GM06990 (cell line): ENCODE measurements at places on chromosomes 1 and 21.

DNA sequence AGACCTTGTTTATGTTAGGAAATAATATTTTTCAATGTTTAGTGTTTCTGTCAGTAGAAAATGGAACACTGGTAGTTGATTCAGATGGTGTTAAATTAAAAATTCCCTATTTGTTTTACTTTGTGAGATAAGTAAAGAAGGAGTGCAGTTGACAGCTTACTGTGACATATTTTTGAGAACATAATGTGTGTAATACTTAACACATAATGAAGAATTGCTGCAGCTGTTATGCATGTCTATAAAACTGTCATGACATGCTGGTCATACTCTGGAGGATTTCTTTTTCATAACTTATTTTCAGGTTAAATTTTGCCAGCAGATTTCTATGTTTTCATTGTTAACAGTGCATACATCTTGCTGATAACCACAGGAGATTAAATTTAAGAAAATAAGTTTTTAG lies 296.1 kb downstream of the CTH start:
- DNase-seq: no peak

DNA sequence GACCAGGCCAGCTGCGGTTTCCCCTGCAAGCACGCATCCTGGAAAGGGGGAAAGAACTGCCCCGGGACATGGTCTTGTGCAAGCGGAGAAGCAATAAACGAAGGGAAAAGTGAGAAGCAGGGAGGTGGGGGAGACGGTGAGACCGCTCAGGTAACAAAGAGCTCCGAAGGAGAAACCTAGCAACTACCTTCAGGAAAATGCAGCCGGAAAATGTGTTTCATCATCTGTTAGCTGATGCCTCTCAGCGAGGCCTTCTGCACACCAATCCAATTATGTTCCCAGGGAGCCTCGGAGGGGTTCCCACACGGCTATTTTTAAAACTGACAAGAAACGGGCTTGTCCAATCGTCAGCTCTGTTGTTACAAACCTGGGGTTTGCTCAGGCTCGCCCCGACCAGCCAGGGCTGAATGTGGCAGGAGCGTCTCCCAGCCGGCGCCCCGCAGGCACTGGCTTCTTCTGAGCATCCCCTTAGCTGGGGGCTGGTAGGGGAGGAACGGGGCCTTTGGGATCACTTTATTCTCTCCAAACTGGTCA lies 3.4 kb downstream of the RIPK4 start:
- no peak for DNase-seq

DNA sequence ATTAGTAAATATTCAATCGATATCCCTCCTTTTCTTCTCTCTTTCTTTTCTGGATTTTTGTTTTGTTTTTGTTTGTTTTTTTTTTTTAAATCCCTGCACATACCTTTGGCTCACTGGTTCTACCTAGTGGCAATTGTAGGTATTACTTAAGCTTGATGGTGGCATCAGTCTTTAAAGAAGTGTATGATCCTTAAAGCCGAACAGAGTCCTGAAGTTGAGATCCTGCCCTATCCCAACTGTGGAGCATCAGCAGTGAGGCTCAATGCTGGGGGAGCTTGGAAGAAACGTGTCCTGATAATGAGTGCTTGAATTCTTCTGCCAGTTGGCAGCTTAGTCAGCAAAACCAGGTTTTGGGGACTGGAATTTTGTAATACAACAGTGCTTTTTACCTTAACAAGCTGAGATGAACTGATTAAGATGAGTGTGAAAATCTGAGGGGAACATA lies 60.8 kb downstream of the FASLG start:
- no peak for DNase-seq

DNA sequence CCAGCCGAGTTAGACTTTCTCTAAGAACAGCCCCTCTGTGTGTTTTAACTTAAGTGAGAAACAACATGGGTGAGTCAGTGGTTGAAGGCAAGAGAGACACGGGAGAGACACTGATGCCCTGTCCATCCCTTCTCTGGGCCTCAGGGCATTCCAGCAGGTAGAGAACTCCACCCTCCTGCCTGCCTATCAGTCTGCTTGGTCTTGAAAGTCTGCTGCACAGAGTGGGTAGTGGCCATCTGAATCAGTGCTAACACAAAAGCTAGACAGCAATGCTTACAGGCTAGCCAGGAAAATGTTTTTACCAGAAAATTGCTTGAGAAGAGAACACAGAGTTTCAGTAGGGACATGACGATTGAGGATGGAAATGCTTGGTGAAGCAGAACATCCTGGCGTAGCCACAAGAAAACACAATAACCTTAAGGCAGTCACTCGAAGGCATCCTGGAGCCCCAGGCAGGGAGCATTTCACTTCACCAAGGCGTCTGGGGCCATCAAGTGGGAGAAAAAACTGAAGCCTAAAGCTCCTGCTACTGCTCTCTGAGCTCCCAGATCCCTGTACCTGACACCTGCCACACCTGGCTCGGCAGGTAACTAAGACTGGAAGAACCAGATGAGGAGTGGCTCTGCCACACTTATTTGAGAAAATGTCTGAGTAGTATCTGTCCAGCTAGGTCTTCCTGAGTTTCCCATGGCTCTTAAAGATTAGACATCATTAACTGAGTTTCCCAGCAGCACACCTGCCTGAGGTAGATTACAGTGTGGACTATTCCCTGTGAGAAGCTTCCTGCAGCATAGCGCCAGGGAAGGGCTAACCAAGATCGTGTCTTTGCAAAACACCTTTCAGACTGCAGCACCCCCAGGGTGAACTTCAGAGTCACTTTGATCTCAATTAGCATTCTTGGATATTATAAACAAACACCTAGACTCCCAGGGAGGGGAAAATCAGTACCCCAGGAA lies 18.1 kb upstream of the LBR start:
- no peak for DNase-seq

- DNase-seq: peak; percentile 90
Observed at GRCh38 chr1:161726473-161727255, 5.3 kb downstream of the FCRLB start.

DNA sequence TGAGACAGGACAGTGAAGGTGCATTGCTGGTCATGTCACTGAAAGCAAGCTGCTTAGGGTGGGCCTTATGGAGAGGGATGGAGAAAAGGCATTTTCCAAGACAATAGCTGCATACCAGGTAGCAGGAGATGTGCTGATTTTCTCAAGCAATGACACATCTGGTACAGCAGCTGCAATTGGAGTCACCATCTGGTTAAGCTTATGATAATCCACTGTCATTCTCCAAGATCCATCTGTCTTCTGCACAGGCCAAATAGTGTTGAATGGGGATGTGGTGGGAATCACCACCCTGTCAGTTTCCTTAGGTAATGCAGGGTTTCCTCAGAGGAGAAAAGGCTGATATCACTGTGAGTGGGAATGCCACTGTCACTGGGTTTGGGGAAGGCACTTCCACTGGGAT lies 54.6 kb downstream of the ADSS2 start:
- no peak for DNase-seq
